ENCODE measurements at places on chromosomes 6 and 20.

DNA sequence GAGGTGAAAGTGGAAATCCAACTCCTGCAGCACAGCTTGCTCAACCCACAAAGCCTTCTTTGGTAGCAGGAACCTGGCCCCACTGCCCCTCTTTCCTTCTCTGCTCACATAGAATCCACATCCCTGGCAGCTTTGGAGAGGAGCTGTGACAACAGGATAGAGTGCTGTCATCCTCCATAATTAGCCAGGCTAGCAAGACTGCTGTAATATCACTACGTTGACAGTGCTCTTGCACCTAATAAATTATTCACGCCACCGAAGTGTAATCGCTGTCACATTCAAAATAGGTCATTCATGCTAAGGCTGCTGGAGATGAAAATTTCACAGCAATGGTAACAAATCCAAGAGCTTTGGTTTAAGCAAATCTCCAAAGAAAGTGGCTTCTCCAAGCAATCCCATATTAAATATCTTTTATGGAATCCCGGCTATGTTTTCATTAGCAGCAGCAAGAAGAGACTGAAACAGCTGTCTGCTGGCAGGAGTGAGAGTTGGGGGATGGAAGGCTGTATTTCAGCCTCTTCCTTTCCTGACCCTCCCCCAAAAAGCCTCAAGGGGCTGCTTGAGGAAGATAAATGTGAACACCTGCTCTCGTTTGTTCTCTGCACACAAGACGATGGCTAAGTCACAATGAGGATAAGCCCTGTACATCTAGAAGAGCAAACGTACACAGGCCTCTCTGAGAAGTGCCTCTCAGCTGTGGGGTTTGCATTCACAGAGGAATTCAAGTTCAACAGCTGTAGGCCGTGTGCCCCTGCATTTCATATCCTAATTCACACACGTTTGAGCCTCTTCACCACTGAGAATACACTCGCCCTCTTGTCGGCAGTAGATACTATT is 16.5 kb downstream of the RIPOR2 start:
- DNase-seq = no peak

DNA sequence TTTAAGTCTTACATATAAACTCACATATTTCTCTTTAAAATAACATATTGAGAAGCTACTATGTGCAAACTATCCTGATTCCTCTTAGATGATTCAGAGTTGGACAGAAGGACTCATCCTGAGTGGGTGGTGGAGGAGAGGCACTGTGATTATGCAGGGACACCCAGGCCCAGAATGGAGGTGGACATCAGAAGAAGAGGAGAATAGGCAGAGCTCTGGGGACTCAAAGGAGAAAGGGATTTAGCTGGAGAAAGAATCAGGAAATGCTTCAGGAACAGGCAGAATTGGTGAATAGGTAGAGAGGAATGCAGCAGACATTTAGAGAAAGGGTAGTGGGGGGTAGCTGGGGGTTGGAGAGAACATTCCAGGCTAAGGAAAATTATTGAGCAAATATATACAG is 17.4 kb downstream of the RCAN2 start:
- no peak for DNase-seq

DNA sequence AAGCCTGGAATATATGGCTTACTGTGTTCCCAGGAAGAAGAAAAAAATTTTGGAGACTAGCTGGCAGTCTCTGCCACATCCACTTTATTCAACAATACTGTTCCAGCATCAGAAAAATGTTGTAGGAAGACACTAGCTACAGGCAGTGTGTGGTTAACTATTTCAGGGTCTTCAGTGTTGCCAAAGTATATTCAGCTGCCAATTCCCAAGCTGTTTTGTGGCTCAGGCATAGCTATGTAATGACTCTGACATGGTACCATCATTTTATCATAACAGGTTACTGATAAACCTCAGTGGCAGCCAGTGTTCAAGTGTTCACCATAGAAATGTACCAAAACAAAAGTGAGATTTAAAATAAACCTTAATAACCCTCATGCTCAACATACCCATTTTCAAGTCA is 503.1 kb downstream of the ADGRB3 start:
- no peak for DNase-seq

DNA sequence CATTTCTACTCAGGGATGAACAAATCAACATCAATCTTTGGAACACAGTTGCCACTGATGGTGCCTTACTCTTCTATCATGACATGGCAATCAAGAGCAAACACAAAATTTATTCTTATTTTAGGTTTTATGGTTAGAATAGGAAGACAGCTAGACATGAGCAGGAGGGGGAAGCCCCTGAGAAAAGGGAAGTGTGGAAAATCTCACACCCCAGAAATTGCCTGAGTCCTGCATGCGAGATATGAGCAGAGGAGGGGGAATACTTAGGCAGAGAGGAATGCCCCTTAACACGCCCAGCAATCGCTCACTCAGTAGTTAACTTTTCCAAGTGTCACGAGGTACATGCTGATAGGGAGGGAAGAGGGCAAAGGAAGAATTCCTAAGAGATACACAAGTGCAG is 79.3 kb downstream of the PLG start:
- DNase-seq = no peak

DNA sequence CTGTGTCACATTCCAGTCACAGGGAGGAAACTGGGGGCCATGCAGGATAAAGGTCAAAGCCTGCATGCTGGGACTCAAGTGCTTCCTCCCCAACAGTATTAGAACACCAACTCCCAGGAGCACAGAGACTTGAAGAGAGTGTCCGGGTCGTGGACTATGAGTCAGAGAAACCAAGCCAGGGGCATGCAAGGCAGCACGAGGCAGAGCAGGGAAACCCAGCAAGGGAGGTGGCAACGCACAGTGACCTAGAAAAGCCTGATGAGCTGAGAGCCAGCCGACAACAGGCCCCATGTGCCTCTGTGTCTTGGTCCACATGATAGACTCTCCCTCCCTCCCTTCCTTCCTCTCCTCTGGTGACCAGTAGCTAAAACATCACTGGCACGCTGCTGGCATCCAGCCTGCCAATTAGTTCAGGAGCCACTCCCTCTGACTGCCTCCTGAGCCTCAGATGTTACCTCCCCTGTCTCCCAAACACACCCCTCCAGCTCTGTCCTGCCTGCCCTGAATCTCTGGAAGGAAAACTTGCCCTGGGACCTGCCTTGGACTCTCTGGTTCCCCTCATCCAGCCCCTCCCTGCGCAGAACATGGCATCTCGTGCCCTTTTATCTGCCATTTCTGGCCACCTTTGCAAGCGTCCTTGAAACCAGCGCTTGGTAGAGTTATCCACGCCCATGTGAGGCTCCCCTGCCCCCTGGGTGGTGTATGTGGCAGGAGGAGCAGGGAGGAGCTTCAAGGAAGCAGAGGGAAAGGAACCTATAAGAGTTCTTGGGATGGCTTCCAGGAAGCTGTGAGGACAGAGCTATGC is 16.2 kb upstream of the RNF39 start:
- no peak for DNase-seq

- DNase-seq = no peak
Measured at GRCh38 chr6:10154251-10154650, 260.6 kb downstream of the TFAP2A start.

GRCh38 chr6:168126566-168127383 is 47.8 kb upstream of the FRMD1 start:
- DNase-seq = no peak

DNA sequence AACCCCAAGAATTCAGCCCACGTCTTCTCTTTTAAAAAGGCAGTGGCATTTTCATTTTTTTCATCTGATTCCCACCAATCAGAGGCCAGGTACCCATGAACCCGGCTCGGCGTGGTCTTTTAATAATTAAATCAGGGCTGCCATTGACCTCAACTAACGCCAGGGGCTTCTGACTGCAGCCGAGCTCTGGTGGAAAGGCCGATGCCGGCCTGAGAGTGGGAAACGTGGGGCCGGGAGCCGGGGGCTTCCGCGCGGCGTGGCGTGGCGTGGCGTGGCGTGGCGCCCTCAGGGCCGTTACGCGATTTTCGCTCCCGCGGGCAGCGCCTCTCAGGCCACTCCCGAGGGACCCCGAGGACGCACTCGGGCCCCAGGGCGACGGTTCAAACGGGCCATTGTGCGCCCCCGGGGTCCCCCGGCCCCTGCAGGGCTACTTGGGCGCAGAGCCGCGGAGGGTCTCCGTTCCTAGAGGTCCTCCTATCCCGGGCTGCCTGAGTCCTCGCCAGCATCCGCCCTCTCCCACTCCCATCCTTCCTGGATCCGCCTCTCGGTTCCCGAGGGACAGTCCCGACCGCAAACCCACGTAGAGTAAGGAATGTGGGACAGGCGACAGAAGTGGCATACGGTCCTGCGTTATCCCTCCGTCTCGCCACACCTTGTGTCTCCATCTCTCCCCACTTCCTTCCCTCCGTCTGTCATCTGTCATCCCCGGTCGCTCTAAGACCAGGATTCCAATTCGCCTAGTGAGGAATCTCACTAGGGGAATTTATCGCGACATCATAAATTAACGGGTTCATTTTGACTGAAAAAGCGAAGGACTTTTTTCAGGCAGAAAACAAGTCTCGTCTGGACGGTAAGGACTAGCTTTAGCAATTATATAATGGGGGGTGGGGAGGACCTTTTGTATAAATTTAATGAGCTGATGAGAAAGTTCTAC is 876 bp upstream of the TBPL1 start:
- DNase-seq = no peak

DNA sequence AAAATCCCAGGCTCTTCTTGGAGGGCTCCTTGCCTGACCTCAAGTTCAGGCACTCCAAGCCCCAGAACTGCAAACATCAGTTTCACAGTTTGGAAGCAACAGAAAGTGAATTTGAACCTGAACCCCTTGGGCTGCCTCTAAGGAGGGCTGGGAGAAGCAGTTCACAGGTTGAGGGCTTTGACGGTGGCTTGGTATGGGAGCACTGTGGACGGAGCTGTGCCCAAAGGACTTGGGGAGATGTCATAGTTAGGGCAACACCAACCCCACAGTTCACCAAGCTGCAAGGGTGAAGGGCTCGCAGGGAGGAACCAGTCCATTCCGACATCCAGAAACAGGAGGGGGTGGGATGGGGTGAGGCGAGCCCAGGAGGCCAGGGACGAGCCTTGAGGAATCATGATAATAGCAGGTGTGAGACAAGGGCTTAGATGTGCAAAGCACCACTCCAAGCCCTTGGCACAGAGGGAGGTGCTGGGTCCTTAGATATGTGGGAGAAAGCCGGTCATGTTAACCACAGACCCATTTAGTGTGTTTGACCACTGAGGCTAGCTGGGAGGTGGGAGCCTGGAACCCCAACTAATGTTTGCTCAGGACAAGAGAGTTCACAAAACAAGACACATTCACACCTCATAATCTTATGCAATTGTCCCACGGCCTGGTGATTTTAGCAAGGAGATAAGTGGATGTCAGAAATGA is 4.3 kb downstream of the CEBPB start:
- no peak for DNase-seq

DNA sequence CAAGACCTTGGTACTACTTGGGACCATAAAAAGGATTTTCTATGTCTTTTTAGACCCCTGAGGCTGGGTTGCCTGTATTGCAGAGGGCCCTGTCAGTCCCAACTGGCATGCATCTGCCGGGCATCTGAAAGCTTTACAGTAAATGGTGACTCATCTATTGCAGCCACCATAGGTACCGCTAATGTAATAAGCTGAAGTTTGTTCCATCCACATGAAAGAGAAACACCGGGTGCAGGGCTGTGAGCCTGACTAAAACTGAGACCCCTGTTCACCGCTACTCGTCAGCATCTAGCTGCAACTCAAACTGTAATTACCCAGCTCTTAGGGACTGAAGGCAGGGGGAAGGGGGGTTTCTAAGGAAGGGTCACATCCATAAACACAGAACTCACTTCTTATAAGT is 49.5 kb downstream of the TRERF1 start:
- DNase-seq = no peak

- DNase-seq = no peak
Measured at GRCh38 chr6:36283608-36284007, 13.7 kb downstream of the PNPLA1 start.

GRCh38 chr6:19102936-19103335 is 715.8 kb downstream of the RNF144B start:
- DNase-seq = no peak

DNA sequence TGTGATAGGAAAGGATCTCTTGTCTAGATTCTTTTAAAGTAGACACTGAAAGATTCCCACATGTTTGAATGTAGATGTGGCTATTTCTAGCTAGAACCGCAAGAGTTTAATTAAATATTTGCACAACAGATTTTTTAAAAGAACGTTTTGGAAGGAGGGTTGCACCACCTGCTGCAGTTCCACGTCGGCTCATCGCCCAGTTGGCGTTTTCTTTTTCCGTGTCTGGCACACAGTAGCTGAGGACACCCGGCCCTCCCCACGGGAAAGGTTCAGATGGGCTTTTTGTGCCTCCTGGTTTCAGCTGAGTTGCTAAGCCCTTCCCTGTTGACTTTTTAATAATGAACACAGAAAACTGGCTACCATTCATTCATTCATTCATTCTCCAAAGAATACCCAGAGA is 41.8 kb upstream of the DOK5 start:
- no peak for DNase-seq

DNA sequence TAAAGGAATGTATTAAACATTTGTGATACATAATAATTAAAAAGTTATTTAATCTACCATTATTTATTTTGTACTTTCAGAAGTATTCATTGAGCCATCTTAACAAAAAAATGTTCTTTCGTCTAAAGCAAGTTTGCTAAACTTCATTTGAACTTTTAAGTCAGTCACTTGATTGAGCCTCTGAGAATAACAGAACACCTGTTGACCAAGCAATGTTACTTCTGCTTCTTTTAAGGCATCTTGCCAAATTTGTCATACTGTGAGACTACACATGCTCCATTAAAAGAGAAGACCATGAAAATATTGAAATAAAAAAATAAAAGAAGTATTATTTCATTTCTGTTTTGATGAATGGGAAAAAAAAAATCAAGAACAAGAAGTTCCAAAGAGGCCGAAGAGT is 141.8 kb upstream of the BMP5 start:
- no peak for DNase-seq

GRCh38 chr6:107272246-107272645 is 156.9 kb upstream of the BEND3 start:
- no peak for DNase-seq

DNA sequence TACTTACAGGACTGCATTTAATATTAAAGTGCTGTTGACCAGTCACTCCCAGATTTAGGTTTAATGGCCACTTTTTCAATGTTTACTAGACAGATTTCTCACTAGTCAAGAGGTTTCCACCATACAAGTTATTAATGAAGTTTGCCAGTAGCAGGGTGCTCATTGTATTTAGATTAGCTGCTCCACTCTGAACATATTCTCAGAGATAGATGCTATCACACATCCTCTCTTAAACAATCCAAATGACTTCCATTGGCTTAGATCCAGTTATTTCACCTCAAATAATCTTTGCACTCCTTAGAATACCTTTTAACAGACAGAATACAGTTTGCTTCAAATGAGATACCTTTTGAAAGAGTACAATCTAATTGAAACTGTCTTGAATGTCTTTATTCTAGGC is 276.1 kb downstream of the HDGFL1 start:
- DNase-seq = no peak

GRCh38 chr6:105619971-105620741 is 217.3 kb upstream of the PREP start:
- DNase-seq = no peak

GRCh38 chr6:4021133-4021853 is 57.6 kb downstream of the FAM217A start:
- peak; percentile 77 for DNase-seq

- no peak for DNase-seq
Measured at GRCh38 chr6:155693573-155694418, 238.2 kb upstream of the NOX3 start.

GRCh38 chr6:165308926-165309731 is at the start of gene C6orf118:
TSS of gene C6orf118 (minus strand) at chr6:165309605. CDS start at chr6:165309586, 19 bp downstream.
- no peak for DNase-seq
